GM12891 (cell line): ENCODE measurements at places on chromosomes 3 and 15.

GRCh38 chr3:95029644-95030043 is 966.8 kb downstream of the NSUN3 start:
- DNase-seq = no peak

- no peak for DNase-seq
Observed at GRCh38 chr3:156694536-156694935, 20.1 kb downstream of the TIPARP start.

GRCh38 chr3:78633626-78634025 is 1134.2 kb downstream of the ROBO1 start:
- no peak for DNase-seq

DNA sequence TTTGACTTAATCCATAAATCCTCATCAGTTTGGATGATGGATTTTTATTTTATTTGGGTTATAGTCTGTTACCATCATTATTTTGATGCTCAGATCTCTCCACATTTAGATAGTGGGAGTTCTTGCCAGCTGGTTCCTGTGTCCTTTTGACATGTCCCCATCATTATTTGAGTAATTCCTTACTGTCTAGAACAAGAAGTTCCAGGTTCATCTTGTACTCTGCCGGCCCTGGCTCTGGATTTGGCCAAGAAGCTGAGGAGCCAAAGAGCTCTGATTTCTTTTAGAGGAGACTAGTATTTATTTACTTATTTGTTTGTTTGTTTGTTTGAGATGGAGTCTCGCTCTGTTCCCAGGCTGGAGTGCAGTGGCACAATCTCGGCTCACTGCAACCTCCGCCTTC is 54.3 kb downstream of the PTPRG start:
- DNase-seq = no peak

- DNase-seq = no peak
Observed at GRCh38 chr15:84684092-84684491, 26.1 kb upstream of the NMB start.

DNA sequence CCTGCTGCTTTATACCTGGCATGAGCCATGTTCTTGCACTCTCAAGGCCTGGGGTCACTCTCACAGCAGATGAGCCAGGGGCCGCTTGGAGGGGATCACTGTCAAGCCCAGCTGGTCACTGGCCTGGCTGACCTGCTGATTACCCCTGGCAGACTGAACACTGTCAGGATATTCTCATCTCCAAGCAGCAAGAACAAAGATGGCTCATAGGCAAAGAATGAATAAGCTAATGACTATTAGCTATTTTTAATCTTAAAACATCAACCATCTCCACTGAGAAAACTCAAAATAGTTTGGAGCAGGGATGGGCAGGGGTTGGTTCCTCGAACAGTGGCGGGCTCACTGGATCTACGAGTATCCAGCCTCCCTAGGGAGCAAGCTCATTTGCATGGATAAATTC is 64.4 kb upstream of the ACAN start:
- no peak for DNase-seq

DNA sequence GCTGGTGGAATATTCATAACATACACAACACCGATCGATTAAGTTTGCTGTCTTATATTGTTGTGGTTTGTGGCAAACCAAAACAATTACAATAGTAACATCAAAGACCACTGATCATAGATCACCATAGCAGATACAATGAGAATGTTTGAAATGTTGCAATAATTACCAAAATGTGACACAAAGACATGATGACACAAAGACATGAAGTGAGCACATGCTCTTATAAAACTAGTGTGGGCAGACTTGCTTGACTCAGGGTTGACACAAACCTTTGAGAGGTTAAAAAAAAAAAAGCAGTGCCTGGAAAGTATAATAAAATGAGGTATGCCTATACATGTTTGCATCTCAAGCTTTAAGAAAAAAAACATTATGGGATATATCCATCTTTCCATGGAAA is 130.3 kb downstream of the NR1I2 start:
- DNase-seq = no peak

DNA sequence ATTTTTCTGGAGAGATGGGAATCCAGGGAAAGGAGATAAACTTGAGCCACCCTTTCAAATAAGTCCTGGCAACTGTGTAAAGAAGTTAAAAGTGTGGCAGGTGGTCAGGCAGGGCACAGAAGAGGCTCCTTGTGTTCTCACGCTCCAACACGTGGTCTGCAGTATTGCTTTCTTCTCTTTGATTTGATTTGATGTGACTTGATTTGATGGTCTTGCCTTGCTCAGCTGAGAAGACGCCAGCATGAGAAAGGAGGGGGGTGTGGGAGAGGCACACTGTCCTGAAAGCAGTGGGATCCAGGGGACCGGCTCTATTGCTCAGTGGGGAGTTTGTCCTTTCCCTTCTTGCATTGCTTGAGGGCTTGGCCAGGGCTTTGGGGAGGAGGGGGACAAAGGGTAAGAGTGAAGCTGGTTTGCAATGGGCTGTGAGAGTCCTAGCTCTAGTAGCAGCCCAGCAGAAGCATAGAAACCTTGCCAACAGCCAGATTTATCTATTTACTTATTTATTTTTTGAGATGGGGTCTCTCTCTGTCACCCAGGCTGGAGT is 25.7 kb upstream of the NEO1 start:
- no peak for DNase-seq

DNA sequence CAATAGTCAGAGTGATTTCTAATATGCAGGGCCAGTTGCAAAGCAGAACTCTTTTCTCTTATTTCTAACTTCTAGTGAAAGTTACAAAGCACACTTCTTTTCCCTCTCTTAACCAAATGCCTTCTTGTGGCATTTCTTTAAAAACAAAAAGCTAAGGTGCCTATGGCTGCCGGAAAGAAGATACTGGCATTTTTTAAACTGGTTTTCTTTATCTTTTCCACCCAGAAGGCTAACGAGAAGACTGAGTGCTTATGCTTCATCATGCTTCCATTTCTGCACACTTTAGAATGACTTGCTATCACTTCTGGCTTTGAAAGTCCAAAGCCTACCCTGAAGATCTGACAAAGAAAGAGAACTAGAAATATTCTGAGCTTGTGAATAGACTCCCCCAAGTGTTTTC is 141.3 kb downstream of the P2RY1 start:
- DNase-seq = no peak
